ENCODE measurements at places on chromosomes 13 and 19. TPM values are rescaled to one million over a fixed set of nuclear protein-coding genes. Genes with fewer than 3 reads are reported as not detected.
A peak's percentile ranks its signal among the peaks of the same experiment; 100 is the strongest.

The KPNA3 gene
- total RNA-seq = 49.4 TPM

The IFNL3 gene
- total RNA-seq = not detected

The CD79A gene
- 0.11 TPM for total RNA-seq

The UPF1 gene
- total RNA-seq = 65.2 TPM

GRCh38 chr19:57292547-57292946 lies 12.3 kb downstream of the ZNF460 start:
- H3K4me1 ChIP-seq = no peaks in the 10 kb centered on the region
- no peak overlapping the region for H3K4me3 ChIP-seq
- H3K36me3 ChIP-seq = peaks cover 24% of the 10 kb centered on the region
- H3K27me3 ChIP-seq = no peaks in the 10 kb centered on the region

DNA sequence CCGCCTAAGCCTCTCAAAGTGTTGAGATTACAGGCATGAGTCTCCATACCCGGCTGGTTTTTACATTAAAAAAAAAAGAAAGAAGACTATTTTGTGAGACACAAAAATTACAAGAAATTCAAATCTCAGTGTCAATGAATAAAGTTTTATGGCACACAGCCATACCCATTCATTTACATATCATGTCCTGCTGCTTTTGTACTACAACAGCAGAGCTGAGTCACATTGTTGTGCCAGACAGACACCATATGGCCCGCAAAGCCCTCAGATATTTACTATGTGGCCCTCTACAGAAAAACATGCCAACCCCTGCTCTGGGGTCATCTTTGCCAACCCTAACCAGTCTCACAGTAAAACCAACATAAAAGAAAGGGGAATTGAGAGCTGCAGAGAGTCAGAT lies 5.3 kb downstream of the SMIM7 start:
- H3K27ac ChIP-seq = no peak overlapping the region
- peaks cover 8% of the 10 kb centered on the region for H3K36me3 ChIP-seq
- no peak for DNase-seq
- peaks cover 5% of the 10 kb centered on the region for H3K4me1 ChIP-seq
- no peak overlapping the region for H3K4me3 ChIP-seq
- H3K27me3 ChIP-seq = no peaks in the 10 kb centered on the region

DNA sequence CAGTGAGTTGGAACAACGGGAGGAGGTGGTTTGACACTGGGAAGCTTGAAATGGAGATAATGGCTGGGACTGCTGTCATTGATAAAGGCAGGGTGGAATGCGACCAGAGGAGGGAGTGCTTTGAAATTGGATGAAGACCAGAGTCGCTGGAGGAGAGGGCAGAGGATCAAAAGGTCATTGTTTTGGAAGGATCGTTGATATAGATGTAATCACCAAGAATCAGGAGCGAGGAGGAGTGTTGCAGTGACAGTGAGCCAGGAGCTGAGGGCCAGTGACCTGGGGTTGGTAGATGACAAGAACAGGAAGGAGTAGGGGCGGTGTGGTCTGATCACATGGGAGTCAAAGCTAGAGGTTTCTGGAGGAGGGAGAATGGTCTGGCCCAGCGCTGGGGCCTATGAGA lies 25.3 kb downstream of the TM9SF2 start:
- H3K36me3 ChIP-seq = peaks cover 9% of the 10 kb centered on the region
- DNase-seq = peak; percentile 5
- H3K4me1 ChIP-seq = peaks cover 7% of the 10 kb centered on the region
- H3K27ac ChIP-seq = no peak overlapping the region
- H3K27me3 ChIP-seq = no peaks in the 10 kb centered on the region

GRCh38 chr13:101979825-101980224 lies 422.0 kb downstream of the FGF14 start:
- H3K4me1 ChIP-seq = no peaks in the 10 kb centered on the region
- DNase-seq = no peak
- no peak overlapping the region for H3K4me3 ChIP-seq

- no peak overlapping the region for H3K4me3 ChIP-seq
- no peaks in the 10 kb centered on the region for H3K4me1 ChIP-seq
- H3K27me3 ChIP-seq = no peaks in the 10 kb centered on the region
- no peak overlapping the region for H3K27ac ChIP-seq
- H3K36me3 ChIP-seq = no peaks in the 10 kb centered on the region
- no peak for DNase-seq
Measured at GRCh38 chr13:21938168-21938567, 267.3 kb downstream of the FGF9 start.

DNA sequence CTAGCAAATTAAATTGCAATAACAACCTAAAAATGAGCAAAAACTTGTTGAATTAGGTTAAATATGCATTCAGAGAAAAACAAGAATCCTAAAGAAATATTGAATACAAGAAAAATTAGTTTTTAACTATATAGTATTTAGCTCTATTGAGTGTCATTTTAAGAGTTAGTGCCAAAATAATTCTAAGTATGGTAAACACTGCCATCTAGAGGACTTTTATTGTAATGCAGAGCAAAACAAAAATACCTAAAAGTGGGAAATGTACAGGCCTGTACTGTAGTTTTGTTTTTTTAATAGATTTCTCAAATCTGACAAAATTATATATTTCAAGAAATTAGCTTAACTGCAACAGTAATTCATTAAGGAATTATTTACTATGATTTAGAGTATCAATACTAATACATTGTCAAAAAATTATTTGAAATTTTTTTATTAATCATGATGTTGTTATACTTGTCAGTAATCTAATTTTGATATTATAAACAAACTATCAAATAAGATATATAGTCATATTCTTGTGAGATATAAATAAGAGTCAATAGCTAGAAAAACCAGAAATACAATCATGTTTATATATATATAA lies 8.2 kb upstream of the PCDH9 start:
- no peaks in the 10 kb centered on the region for H3K4me1 ChIP-seq
- no peaks in the 10 kb centered on the region for H3K36me3 ChIP-seq
- no peaks in the 10 kb centered on the region for H3K27me3 ChIP-seq
- no peak overlapping the region for H3K4me3 ChIP-seq

DNA sequence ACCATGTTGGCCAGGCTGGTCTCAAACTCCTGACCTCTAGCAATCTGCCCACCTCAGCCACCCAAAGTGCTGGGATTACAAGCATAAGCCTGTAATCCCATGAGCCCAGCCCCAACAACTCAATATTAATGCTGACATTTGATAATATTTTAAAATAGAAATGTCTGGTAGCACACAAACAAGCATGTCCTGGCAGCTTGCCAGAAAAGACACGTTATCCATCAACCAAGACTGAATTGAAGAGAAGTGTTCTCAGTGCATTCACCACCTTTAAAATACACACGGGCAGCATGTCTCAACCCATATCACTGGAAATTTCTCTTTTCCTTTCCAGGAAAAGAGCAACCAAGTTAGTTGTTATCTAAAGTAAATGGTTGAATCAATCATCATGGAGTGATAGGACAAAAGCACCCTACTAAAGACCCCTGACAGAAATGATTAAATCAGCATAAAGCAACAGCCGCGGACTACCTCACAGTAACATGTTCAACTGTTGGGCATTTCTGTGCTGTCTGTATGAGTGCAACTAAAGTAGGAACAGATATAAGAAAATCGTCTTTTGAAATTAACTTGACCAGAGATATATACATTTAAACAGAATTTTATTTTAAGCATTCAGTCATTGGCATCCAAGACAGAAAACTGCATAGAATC lies 25.0 kb downstream of the LHFPL6 start:
- DNase-seq = no peak
- no peaks in the 10 kb centered on the region for H3K36me3 ChIP-seq
- H3K27me3 ChIP-seq = no peaks in the 10 kb centered on the region
- H3K4me3 ChIP-seq = no peak overlapping the region
- H3K27ac ChIP-seq = no peak overlapping the region

GRCh38 chr13:25432691-25433090 lies 60.9 kb downstream of the ATP8A2 start:
- no peak for DNase-seq
- H3K4me3 ChIP-seq = no peak overlapping the region
- H3K4me1 ChIP-seq = no peaks in the 10 kb centered on the region
- H3K36me3 ChIP-seq = no peaks in the 10 kb centered on the region
- H3K27ac ChIP-seq = no peak overlapping the region

DNA sequence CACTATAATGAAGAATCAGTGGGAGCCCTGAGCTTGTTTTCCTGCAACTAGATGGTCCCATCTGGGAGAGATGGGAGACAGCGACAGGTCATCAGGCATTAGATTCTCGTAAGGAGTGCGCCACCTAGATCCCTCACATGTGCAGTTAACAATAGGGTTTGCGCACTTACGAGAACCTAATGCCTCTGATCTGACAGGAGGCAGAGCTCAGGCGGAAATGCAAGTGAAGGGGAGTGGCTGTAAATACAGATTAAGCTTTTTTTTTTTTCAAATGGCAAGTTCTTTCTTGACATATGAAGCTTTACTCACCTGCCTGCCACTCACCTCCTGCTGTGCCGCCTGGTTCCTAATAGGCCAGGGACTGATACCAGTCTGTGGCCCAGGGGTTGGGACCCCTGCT lies 14.4 kb downstream of the CDC16 start:
- DNase-seq = no peak
- H3K4me1 ChIP-seq = no peaks in the 10 kb centered on the region
- peaks cover 39% of the 10 kb centered on the region for H3K36me3 ChIP-seq

DNA sequence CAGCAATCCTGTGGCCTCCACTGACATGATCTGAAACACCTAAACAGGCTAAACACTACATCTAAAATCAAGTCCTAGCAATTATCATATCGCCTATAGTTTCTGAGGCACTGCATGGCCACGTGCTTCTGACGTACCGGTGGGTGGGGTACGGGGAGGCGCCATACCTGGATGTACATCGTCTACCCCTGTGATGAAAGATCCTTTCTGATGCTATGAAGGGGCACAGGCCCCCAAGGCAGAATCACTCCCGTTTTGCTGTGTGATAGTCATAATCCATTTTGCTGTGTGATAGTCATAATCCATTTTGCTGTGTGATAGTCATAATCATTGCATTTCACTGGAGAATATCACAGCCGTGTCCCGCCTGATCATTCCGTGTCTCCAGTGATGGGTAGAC lies 118.7 kb upstream of the SOX1 start:
- no peaks in the 10 kb centered on the region for H3K27me3 ChIP-seq
- no peak for DNase-seq
- no peaks in the 10 kb centered on the region for H3K4me1 ChIP-seq
- no peak overlapping the region for H3K27ac ChIP-seq
- H3K4me3 ChIP-seq = no peak overlapping the region
- no peaks in the 10 kb centered on the region for H3K36me3 ChIP-seq

GRCh38 chr13:99269627-99270241 lies 11.6 kb upstream of the GPR18 start:
- DNase-seq = peak; percentile 34
- H3K27me3 ChIP-seq = no peaks in the 10 kb centered on the region
- no peaks in the 10 kb centered on the region for H3K36me3 ChIP-seq

DNA sequence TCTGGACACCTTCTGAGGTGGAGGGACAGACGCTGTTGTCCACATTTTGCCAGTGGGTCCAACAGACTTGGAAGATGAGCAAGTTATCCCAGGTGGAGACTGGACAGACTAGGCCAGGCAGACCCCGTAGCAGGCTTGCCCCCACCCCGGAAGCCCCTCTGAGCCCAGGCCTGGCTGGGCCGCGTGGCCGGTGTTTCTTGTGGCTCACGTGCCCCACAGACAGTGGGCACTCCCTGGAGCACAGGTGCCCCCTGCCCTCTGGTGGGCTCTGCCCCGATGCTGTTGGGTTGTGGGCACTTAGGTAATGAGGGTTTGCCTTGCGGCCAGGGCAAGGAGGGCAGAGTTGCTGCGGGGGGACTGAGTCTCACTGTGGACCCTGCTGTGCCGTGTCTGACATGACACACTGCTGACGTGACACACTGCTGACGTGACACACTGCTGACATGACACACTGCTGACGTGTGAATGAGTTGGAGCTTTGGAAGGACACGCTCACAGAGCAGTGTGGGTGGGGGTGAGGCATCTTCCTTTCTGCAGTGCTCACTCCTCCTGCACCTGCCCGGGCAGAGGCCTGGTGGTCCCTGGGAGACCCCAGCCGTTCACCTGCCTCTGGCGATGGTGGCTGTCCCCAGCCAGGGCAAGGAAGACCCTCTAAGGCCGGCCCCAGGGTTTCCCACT lies 25.1 kb downstream of the DOT1L start:
- no peak overlapping the region for H3K27ac ChIP-seq
- no peaks in the 10 kb centered on the region for H3K4me1 ChIP-seq
- H3K27me3 ChIP-seq = no peaks in the 10 kb centered on the region
- no peak for DNase-seq
- H3K4me3 ChIP-seq = no peak overlapping the region

- H3K36me3 ChIP-seq = no peaks in the 10 kb centered on the region
- H3K27ac ChIP-seq = peak overlapping the region; percentile 55
- peaks cover 63% of the 10 kb centered on the region for H3K27me3 ChIP-seq
- peak overlapping the region; percentile 57 for H3K4me3 ChIP-seq
Measured at GRCh38 chr19:1507763-1508506, 4.9 kb downstream of the ADAMTSL5 start.

DNA sequence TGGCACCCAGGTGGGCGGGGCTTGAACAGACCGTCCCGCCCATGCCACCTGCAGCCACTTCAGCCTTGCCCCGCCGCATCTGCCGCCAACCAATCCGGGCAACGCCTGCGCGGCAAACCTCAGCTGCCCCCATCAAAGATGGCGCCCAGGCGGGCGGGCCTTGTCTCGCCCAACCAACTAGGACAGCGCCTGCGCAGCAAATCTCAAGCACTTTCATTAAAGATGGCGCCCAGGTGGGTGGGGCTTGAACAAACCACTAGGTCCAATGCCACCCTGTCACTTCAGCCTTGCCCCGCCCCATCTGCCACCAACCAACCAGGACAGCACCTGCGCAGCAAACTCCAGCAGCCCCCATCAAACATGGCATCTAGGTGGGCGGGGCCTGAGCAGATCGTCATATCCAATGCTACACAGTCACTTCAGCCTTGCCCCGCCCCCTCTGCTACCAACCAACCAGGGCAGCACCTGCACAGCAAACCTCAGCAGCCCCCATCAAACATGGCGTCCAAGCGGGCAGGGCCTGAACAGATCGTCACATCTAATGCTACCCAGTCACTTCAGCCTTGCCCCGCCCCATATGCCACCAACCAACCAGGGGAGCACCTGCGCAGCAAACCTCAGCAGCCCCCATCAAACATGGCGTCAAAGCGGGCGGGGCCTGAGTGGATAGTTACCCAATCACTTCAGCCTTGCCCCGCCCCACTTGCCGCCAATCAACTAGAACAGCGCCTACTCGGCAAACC lies 1.4 kb downstream of the PEG3 start:
- no peak overlapping the region for H3K27ac ChIP-seq
- H3K36me3 ChIP-seq = no peaks in the 10 kb centered on the region
- DNase-seq = no peak
- H3K4me1 ChIP-seq = no peaks in the 10 kb centered on the region
- H3K27me3 ChIP-seq = no peaks in the 10 kb centered on the region
- no peak overlapping the region for H3K4me3 ChIP-seq

DNA sequence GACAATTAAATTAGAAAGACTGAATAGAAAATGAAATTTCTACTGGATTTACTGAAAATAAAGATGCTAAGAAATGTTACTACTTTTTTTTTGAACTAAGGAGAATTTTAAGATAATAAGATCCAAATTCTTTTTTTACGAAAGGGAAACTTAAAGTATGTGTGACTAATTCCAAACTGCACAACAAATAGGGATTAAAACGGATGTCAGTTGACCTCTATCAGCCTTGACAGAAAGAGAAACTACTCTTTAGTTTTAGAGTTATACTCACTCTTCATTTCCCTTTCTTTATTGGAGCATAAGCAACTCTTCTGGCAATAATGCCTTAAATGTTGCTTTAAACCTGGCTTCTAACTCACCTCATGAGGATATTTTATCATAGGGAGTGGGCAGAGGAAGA lies 273.8 kb downstream of the SLITRK6 start:
- no peaks in the 10 kb centered on the region for H3K4me1 ChIP-seq
- H3K4me3 ChIP-seq = no peak overlapping the region
- no peak overlapping the region for H3K27ac ChIP-seq
- no peaks in the 10 kb centered on the region for H3K36me3 ChIP-seq
- H3K27me3 ChIP-seq = no peaks in the 10 kb centered on the region
- no peak for DNase-seq

GRCh38 chr13:99299256-99299919 lies 7.8 kb downstream of the GPR183 start:
- no peaks in the 10 kb centered on the region for H3K4me1 ChIP-seq
- H3K4me3 ChIP-seq = no peak overlapping the region
- no peak overlapping the region for H3K27ac ChIP-seq
- H3K27me3 ChIP-seq = no peaks in the 10 kb centered on the region
